ENCODE measurements at places on chromosomes 3 and 15. TPM values are rescaled to one million over a fixed set of nuclear protein-coding genes. Genes with fewer than 3 reads are reported as not detected.

The PLCH1 gene
- total RNA-seq, result 0.16 TPM

The CLDN18 gene
- not detected for total RNA-seq

The ACKR2 gene
- total RNA-seq, result 7.9 TPM

The TMEM158 gene
- 8.5 TPM for total RNA-seq

The CHRM5 gene
- total RNA-seq, result not detected

The CHRNA5 gene
- total RNA-seq, result 1.5 TPM

The ALG3 gene
- total RNA-seq, result 62.6 TPM

The C2CD4A gene
- 0.40 TPM for total RNA-seq

The CA12 gene
- total RNA-seq, result 46.7 TPM

The SPTSSB gene
- 0.39 TPM for total RNA-seq

The AHSG gene
- total RNA-seq, result not detected

Data from gastroesophageal sphincter (tissue), 4 donors.